Stimulated activated CD4-positive, alpha-beta T cell treated with anti-CD3 and anti-CD28 coated beads, Interleukin-15, amount 100 ng/mL, for 1 hour (primary cell): ENCODE measurements at places on chromosomes 3 and 15.

GRCh38 chr3:94431876-94432570 is 369.2 kb downstream of the NSUN3 start:
- DNase-seq: no peak

DNA sequence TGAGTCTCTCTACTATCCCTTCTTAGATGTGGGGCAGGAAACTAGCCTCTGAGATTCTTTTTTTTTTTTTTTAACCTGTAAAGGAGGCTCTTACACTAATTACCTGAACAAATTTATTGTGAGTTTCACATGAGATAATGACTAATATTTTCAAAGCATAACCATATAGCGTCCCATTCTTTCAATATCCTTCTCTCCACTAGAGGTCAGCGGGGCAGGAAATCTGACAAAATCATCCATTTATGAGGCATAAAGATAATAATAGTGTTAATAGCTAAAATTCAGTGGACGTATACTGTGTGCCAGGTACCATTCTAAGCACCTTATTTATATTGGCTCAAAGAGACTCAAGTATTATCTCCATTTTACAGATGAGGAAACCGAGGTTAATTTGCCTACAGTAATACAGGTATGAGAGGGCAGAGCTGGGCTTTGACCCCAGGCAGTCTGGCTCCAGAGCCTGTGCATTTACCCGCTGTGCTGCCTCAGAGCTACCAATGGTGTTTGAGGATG is 16.3 kb upstream of the SMAD6 start:
- no peak for DNase-seq

DNA sequence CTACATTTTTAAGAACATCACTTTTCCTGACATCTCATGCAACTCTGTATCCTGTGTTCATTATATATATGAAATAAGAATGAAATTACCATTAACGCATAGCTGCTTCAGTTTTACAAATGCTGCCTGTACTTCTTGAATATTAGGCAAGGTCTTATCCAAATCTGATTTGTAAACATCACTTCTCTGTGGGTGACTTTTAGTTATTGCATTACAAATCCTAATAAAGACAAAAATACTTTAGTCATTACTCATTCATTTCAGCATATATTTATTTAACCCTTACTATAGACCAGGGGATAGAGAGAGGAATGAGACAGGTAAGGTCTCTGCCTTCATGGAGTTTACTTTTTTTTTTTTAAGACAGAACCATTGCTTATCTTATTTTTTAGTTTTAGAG is 36.8 kb downstream of the MTMR10 start:
- no peak for DNase-seq

DNA sequence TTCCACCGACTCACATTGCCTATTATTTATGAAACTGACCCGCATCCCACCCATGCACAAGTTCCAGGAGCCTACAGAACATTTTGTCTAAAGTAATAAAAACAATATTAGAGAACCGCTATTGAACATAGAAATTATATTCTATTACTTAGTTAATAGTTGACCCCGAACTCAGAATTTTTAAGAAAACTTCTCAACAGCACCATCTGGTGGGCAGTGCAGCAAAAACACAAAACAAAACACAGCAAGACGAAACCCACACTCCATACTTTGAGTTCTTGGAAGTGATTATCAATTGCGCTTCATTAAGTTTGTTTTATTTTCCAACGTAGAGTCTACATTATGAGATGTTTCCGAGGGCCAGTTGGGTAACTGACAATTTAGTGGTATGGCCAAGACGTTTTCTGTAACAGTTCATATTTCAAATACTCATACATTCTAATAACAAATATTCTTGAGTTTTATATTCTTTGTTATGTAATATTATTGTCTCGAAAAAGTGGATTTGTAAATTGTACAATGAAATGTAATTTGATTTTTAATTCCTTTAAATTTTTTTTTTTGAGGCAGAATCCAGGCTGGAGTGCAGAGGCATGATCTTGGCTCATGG is 24.0 kb upstream of the C3orf70 start:
- DNase-seq: no peak

DNA sequence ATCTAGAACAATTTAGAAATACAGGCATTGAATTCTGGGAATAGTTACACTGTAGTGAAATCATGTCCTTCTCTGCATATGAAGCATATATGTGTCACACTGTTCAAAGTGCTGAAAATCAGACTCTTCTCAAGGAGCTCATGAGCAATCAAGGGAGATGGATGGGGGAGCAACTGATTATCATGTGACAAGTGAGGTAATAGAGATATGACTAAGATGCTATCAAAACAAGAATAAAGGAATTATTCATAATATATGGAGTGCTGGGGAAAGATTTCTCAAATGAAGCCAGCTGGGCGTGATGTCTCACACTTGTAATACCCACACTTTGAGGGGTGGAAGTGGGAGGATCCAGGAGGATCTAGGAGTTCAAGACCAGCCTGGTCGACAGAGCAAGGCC is 74.9 kb upstream of the CHRNB4 start:
- DNase-seq: no peak

- DNase-seq: no peak
Observed at GRCh38 chr3:106251160-106251892, 382.5 kb upstream of the CBLB start.

- no peak for DNase-seq
Observed at GRCh38 chr3:150544726-150545125, 1.6 kb downstream of the SERP1 start.

DNA sequence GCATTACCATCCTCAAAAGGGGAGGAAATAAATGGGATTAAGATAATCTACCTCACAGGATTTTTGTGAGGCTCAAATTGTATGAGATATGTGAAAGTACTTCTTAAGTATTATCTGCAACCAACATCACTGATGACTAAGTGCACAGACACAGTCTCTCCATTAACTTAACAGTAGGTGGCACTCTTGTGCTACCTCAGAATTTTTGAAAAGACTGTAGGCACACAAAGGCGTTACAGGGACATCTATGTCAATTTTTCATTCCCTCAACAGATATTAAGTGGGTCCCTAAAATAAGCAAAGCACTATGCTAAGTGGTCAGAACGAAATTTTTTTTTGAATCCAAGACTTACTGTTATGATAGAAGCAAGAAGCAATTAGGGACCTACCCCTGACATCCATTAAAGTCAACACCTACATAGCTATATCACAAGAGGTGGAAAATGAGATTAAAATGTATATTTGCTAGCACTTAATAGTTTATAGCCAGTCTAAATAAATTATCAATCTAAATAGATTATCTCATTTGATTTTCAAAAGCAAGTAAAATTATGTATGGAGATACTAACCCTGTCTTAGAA is 52.9 kb downstream of the RYK start:
- no peak for DNase-seq

- DNase-seq: no peak
Observed at GRCh38 chr3:183360971-183361624, 67.3 kb downstream of the MCF2L2 start.

DNA sequence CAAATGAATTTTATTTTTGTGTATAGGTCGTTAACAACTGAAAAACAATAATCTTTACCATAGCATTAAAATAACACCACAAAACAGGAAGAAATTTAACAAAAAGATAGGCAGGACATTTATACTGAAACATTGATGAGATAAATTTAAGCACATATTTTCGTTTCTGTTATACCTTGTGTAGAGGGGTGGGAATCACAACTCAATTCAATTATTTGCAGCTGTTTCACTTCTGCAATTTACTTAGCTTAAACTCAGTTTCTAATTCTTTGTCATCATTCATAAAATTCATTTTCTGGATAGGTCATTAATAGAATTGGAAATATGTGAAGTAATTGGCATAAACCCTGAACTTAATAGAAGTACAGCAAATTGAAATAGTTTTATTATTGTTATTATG is 42.3 kb downstream of the TP63 start:
- DNase-seq: no peak

GRCh38 chr3:49856181-49857005 is at the start of gene TRAIP:
Gene TRAIP, minus strand, starts transcription at chr3:49856564. Its CDS starts 111 bp downstream, at chr3:49856453.
- DNase-seq: peak; percentile 86
